Common myeloid progenitor, CD34-positive (primary cell): ENCODE measurements at places on chromosomes 7 and 10.

- DNase-seq = no peak
Measured at GRCh38 chr10:74056050-74056818, 58.3 kb downstream of the VCL start.

DNA sequence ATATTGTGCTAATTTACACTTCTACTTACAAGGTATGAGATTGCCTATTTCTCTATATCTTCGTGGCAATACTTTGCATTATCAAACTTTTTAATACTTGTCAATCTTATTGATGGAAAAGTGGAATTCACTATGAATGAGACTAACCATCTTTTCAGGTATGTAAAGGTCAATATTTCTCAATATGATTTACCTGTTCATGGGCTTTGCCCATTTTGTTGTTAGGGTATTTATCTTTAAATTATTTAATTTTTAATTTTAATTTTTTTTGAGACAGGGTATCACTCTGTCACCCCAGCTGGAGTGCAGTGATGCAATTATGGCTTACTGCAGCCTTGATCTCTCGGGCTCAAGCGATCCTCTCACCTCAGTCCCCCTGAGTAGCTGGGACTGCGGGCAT is 47.8 kb upstream of the LCOR start:
- no peak for DNase-seq

DNA sequence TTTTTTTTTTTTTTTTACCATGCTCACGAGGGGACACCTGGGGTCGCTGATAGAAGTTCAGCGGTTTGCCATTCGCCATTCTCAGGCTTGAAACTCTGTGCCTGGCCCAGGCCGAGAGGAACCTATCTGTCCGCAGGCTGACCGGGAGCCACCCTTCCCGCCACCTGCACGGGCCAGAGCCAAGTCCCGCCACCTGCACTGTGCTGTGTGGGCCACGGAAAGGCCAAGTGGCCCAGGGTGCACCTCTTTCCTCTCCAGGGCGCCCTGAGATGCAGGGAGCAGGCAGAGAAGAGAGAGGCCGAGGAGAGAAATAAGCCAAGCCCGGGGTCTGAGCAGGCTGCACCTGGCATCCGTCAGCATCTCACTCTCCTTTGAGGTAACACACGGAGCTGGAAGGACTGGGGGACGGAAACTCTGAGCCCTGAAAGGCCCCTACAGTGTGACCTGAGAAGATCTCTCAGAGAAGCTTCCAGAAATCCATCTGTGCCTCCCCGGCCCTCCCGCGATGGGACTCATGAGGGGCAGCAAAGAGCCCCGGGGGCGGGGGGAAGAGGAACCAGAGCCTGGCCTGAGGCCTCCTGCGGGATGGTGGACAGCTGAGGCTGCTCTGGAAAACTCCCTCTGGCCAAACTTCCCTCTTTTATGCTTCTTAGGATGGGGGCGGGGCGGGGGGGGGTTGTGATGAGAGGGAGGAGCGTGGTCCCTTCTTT is 46.6 kb downstream of the PRKAG2 start:
- no peak for DNase-seq

DNA sequence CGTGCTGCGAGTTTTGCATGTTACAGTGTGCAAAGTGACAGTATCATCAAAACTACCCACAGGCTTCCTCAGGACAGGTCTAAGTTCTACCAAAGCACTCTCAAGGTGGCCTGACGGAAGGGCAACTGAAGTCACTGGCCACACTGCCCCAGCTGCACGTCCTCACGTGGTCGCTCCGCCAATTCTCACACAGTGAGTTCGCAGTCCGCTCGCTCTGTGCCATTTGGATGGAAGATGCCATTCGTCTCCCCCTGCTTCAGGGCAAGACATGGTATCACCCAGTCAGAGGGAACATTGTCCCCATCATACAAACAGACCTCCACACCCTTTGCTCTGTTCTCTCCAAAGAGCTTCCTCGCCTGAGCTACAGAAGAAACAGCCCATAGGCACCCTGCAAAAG is 109.6 kb upstream of the COBL start:
- DNase-seq = no peak

- no peak for DNase-seq
Measured at GRCh38 chr10:76127984-76128589, 696.7 kb downstream of the LRMDA start.

- DNase-seq = peak; percentile 54
Measured at GRCh38 chr7:36207451-36208291, 54.6 kb downstream of the EEPD1 start.

DNA sequence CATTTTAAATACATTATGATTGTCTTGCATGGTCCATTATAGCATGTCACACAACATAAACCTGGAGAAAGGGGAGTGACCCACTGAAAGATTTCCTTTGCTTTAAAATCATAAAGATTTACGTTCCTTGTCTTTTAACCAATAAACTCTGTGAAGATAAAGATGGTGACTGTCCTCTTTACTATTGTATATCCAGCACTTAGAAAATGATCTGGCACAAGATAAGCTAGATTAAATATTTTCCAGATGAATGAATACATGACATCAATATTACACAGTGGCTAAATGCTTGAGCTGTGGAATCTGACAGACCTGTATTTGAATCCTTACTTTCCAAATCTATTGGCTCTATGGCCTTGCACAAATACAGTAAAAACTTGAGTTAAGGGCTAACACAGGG is 938.4 kb downstream of the SORCS1 start:
- no peak for DNase-seq

DNA sequence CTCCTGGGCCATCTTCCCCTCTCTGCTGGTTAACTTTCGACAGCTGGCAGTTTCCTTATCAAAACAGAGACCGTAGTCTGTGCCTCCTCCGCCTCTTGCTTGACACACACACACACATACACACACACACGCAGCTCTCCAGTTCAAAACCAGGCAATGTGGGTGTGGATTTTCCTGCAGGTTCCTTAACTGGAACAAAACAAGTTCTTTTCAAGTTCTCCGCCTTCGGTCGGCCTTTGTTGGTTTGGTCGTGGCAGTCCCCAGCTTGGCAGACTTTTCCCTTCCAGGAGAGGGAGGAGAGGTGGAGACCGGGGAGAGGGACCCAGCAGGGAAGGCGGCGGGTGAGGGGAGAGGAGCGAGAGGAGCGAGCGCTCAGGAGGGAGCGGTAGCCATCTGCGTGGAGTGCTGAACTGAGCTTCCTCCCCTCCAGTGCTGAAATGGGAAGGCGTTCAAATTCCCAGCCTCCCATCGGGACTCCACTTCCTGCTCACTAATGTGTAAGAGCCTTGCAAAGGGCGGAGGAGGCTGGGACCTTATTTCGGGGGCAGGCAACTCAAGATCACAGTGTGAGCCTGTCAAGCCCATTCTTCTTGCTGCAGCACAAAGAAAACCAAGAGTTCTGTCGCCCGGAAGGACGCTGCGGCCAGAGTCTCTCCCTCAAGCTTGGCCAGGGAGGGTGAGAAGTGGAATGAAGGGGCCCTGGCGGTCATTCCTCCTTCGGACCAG is 120.6 kb downstream of the PRPF18 start:
- peak; percentile 83 for DNase-seq

GRCh38 chr10:241451-241850 is 106.2 kb downstream of the ZMYND11 start:
- no peak for DNase-seq

GRCh38 chr10:71264345-71265200 is 52.2 kb downstream of the UNC5B start:
- DNase-seq = no peak

DNA sequence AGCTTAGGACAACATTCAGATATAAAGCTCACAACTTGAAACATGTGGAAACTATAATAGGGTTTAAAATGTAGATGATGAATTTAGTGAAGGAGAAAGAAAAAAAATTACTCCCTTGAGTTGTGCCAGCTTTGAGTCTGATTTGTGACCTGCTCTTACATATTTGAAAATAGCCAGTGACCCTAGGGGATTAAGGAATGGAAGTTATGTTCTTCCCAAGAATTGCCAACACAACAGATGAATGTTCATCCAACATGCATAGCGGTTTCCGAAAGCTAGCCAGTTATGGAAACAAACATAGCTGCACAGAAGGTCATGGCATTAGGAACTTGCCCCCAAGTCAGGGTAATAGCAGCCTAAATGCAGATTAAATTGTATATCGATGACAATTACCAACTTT is 10.8 kb downstream of the TMEM196 start:
- DNase-seq = no peak

- no peak for DNase-seq
Measured at GRCh38 chr7:10121631-10122030, 852.0 kb upstream of the PHF14 start.

- DNase-seq = peak; percentile 26
Measured at GRCh38 chr7:50783303-50783702, 607 bp upstream of the GRB10 start.

- no peak for DNase-seq
Measured at GRCh38 chr7:88205179-88205578, 14.7 kb downstream of the SRI start.

DNA sequence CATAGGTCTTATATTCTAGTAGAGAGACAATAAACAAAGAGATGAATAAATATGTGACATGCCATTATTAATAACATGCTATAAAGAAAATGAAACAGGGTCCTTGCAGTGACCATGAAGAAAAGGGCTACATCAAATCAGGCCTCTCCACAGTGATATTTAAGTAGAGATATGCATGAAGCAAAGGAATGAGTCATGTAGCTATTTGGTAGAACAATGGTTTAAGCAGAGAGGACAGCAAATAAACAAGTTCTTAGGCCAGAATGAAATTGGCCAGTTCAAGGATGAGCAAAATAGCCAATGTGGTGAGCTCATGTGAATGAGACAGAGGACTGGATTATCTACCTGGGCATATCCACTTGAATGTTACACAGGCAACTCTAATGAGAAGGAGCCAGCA is 172.2 kb upstream of the FERD3L start:
- no peak for DNase-seq

GRCh38 chr10:80444646-80445319 is 9.3 kb upstream of the TSPAN14 start:
- peak; percentile 78 for DNase-seq

GRCh38 chr10:12482587-12482986 is 133.2 kb downstream of the CAMK1D start:
- DNase-seq = peak; percentile 56

DNA sequence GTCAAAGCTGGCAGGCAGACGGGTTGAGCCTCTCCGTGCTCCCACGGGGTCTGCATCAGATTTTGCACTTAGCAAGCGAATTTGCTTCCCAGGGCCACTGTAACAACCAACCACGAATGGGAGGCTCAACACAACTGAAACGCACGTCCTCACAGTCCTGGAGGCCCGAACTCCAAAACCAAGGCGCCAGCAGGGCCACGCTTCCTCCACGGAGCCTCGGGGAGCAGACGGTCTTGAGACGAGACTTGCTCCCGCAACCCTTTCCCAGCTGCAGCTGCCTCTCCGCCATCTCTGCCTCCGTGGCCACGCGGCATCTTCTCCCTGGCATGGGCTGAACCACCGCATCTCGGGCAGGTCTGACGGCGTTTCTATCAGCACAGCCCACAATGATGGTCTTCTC is 30.2 kb upstream of the INSIG1 start:
- DNase-seq = no peak

DNA sequence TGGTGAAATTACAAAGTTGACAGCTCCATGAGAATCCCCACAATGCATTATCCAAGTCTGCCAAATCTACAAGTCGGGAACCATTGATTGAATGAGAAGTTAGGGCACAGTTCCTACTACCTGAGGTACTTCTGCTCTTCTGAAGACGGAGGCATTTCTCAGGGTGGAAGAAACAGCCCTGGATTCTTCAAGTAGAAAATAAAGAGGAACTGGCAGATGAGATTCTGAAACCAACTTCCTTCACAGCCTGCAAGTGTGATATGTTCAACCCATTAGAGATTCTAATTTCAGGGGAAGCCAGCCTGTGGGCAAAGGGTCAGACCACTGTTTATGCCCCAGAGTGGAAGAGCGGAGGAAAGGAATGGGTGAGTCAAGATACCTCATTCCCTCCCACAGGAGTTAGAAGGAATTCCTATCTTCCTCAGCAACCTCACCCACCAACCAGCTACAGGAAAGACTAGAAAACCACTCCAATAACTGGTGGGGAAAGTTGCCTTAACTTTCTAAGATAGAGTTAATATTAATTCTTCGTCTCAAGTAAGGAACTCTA is 50.5 kb upstream of the BMPER start:
- peak; percentile 78 for DNase-seq

- DNase-seq = no peak
Measured at GRCh38 chr10:35152992-35153391, 26.3 kb downstream of the CREM start.

DNA sequence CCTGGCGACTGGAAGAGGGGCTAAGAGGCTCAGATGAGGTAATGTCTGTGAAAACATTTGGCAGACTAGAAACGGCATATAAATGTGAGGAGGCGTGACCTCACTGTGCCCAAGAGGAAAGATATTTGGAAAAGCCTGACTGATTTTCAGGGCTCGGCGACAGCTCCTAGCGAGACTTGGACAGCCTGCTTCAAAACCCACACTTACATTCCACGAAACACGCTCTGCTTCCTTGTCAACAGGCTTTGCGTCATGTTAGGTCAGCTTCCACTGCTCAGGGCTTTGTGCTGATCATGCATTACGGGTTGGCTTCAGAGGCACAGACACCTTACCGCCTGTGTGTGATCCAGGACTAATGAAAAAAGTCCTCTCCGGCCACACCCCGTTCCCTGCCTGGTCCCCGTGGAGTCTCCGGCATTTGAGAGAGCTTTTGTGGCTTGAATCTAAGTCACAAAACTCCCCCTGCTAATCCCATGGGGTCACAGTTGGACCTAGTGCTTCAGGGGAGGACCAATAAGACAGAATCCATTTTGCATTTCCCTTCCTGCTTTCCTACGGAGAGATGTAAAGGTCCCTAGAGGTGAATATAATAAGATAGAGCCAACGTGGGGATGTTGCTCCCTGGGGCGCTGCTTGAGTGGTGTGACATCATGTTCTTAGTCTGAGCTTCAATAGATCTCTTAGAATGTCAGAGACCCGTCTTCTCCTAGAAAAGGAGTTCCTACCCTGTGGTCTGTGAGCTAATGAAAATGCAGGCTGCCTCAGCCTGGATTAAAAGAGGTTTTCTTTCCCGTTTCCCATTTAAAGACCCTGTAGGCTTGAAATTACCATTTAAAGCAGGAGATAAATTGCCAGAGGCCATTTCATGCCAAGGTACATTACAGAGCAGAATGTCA is 25.5 kb downstream of the FGFBP3 start:
- no peak for DNase-seq

GRCh38 chr10:99843310-99843709 is 60.9 kb downstream of the ABCC2 start:
- no peak for DNase-seq

GRCh38 chr10:119616882-119617570 is 20.3 kb upstream of the TIAL1 start:
- DNase-seq = no peak
